ENCODE measurements at places on chromosomes 3 and 15. TPM values are rescaled to one million over a fixed set of nuclear protein-coding genes. Genes with fewer than 3 reads are reported as not detected.

The EXOSC7 gene
- 45.9 TPM for total RNA-seq

The NPAP1 gene
- 0.82 TPM for total RNA-seq

The GRAMD2A gene
- total RNA-seq: 0.82 TPM

The APH1B gene
- 18.2 TPM for total RNA-seq

The NR1I2 gene
- total RNA-seq: 0.47 TPM

The TMEM212 gene
- not detected for total RNA-seq

The GPR15 gene
- total RNA-seq: not detected

The CAND2 gene
- total RNA-seq: 19.4 TPM

The ARHGEF26 gene
- total RNA-seq: 12.0 TPM

The ADAMTS17 gene
- total RNA-seq: 5.1 TPM

The TMC3 gene
- not detected for total RNA-seq

The ITIH1 gene
- 0.41 TPM for total RNA-seq

The PLAAT1 gene
- total RNA-seq: 4.0 TPM

The LSG1 gene
- 29.8 TPM for total RNA-seq

The RYR3 gene
- 10.8 TPM for total RNA-seq

The GP5 gene
- total RNA-seq: 1.6 TPM

The SPESP1 gene
- total RNA-seq: 1.6 TPM

The PLCB2 gene
- total RNA-seq: 14.3 TPM

The SPATA12 gene
- total RNA-seq: not detected

The PLCH1 gene
- 8.1 TPM for total RNA-seq

The PP2D1 gene
- total RNA-seq: not detected

The SCAANT1 gene
- not detected for total RNA-seq

The CHL1 gene
- total RNA-seq: 23.9 TPM

The CKMT1A gene
- 0.47 TPM for total RNA-seq

The LRTM1 gene
- 16.1 TPM for total RNA-seq

The ANKUB1 gene
- total RNA-seq: not detected

The MAGEL2 gene
- total RNA-seq: 5.4 TPM

The TRPM1 gene
- 0.41 TPM for total RNA-seq

The EAF2 gene
- total RNA-seq: 16.2 TPM

The RPL22L1 gene
- 22.9 TPM for total RNA-seq

The MORC1 gene
- total RNA-seq: 0.35 TPM

The FGF12 gene
- 3.6 TPM for total RNA-seq

The GABRG3 gene
- 0.82 TPM for total RNA-seq

The PEX5L gene
- total RNA-seq: 0.76 TPM

The TERC gene
- total RNA-seq: 608 TPM

The HRG gene
- 0.88 TPM for total RNA-seq

The SOX2 gene
- 0.29 TPM for total RNA-seq

The CCR8 gene
- not detected for total RNA-seq

The FANCD2OS gene
- total RNA-seq: not detected

The FBXL22 gene
- total RNA-seq: 9.2 TPM

The AGTR1 gene
- total RNA-seq: 22.0 TPM

The AMOTL2 gene
- total RNA-seq: 149 TPM

The SCAMP2 gene
- 56.7 TPM for total RNA-seq

The BCHE gene
- 10.3 TPM for total RNA-seq

The GABRR3 gene
- not detected for total RNA-seq

The GOLGA8R gene
- total RNA-seq: 8.2 TPM

The NANOGP8 gene
- 1.7 TPM for total RNA-seq

The FOXL2NB gene
- total RNA-seq: not detected

The NOX5 gene
- total RNA-seq: 0.23 TPM

The INO80 gene
- total RNA-seq: 38.5 TPM

The ABI3BP gene
- 17.9 TPM for total RNA-seq

The GOLGA6B gene
- 0.23 TPM for total RNA-seq

The CSTA gene
- total RNA-seq: 2.0 TPM

The HGD gene
- 38.9 TPM for total RNA-seq

The IL16 gene
- 6.7 TPM for total RNA-seq

The MITF gene
- total RNA-seq: 39.5 TPM
